ENCODE measurements at places on chromosomes 6 and 20.

GRCh38 chr6:167664678-167665660, 161.7 kb upstream of the AFDN start:
- DNase-seq = no peak

- DNase-seq = no peak
These were observed 49.9 kb downstream of the BMP5 start for GRCh38 chr6:55825402-55826051.

GRCh38 chr20:3436864-3437574, 29.6 kb upstream of the DNAAF9 start:
- no peak for DNase-seq

DNA sequence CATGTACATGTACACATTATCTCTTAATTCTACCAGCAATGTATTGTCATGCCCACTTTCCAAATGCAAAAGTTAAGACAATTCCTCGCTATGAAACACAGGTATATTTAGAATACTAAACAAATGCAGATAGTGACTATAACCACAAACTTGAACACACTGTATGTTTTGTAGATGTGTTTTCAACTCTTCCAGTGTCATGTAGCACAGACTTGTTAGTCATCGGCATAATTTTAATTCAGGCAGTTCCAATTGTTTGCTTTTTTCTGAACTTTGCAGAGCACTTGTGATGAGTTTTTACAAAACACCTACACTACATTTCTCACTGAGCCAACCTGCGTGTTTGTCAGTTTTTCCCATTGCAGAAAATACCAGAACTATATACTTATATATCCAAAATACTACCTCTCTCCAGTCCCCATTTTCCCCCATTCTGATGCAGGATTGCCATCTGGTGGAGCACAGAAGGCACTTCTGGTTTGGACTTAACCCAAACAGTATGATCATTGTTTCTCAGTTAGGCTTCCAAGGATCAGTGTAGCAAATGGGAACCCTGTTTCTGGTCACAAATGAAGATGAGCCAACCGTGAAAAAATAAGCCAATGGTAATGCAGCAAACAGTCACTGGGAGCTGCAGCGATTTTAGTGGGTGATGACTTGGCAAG, 143.4 kb downstream of the ADGRB3 start:
- DNase-seq = no peak

DNA sequence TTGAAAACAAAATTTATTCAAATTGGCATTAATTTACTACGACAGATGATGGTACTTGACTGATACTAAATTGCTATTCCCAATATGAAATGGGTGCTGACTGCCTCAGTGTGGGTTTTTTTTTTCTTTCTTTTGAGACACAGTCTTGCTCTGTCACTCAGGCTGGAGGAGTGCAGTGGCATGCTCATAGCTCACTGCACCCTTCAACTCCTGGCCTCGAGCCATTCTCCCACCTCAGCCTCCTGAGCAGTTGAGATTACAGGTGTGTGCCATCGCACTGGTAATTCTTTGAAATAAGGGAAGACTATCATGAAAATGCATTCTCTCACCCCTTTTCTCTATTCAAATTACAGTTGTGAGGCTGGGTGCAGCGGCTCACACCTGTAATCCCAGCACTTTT, 22.5 kb downstream of the PDSS2 start:
- no peak for DNase-seq

- no peak for DNase-seq
These were observed 2.3 kb upstream of the REV3L start for GRCh38 chr6:111485342-111485741.

GRCh38 chr20:43750774-43751166, 24.0 kb upstream of the GTSF1L start:
- peak; percentile 14 for DNase-seq

DNA sequence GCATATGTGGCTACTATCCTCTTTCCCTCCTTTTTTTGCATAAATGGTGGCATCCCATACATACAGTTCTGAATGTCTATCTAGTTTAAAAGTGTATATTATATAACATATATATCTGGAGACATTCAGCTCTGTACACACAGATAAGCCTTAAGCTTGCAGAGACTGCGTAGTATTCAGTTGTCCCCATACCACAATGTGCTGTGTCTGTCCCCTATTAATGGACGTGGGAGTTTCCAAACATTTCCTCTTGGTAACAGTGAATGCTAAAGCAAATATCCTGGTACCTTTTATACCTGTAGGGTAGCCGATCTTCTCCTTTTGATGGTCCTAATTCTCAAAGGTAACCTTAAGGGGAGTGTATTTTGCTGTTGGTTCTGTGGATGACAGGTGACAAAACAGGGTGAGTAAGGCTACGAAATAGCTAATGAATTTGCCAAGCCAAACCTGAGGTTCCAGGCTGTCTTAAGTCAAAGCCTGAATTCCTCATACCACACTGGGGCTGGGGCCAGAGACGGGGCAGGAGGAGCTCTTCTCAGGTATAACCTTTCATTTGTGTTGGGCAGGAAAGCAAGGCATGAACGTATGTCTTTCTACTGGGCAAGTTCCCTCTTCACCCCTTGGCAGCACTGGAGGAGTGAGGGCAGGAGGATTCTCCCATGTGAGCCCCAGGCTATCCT, 7.8 kb upstream of the C2 start:
- no peak for DNase-seq

All from T-helper 2 cell treated with Interferon-gamma antibody and Interleukin-4, amounts not matched to agents 5 μg/mL and 100 μg/mL, for 36 hours (primary cell).